Small intestine (tissue), 16 donors: ENCODE measurements at places on chromosomes 12 and 14. TPM values are rescaled to one million over a fixed set of nuclear protein-coding genes. Genes with fewer than 3 reads are reported as not detected.
A peak's percentile ranks its signal among the peaks of the same experiment; 100 is the strongest.

The ACOT6 gene
- not detected for polyA plus RNA-seq

GRCh38 chr14:69247676-69248440 is 12.1 kb upstream of the GALNT16 start:
- no peaks in the 10 kb centered on the region for H3K4me1 ChIP-seq
- no peaks in the 10 kb centered on the region for H3K27me3 ChIP-seq
- DNase-seq: no peak
- H3K36me3 ChIP-seq: peaks cover 1% of the 10 kb centered on the region
- no peak overlapping the region for H3K27ac ChIP-seq
- H3K4me3 ChIP-seq: no peak overlapping the region

DNA sequence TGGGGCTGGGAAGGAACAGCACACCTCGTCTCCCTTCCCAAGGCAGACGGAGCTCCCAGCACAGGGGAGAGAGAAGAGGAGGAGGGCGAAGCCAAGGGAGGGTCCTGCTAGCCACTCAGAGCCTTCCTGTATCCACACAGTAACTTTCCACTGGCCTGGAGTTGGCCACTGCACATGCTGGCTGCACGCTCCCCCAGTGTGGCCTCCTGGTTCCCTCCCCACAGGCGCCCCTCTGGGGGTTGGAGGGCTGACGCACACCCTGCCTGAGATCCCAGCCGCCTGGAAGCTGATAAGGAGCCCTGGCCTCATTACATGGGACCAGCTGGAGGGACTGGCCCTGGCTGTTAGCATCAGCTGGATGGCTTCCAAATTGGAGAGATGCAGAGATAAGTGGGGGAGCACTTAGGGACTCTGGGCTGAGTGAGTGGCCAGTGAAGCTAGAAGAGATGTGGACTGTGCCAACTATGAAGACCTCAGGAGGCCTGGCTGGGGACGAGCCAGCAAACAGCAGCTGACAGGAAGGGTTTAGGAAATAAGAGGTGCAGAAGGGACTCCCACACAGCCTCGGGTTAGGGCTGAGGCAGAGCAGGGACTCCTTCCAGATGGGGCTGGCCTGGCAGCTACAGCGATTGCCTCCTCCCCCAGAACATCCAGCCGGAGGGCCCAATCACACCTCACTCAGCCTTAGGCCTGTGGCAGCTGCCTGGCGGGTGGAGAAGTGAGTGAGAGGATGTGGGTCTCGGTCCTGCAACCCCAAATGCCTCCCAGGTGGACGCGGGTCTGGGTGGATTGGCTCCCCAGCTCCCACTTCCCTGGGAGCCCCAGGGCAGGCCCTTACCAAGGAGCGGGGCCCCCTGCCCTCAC is 26.3 kb upstream of the BCDIN3D start:
- peak; percentile 75 for DNase-seq
- no peak overlapping the region for H3K27ac ChIP-seq
- H3K4me3 ChIP-seq: no peak overlapping the region
- H3K27me3 ChIP-seq: no peaks in the 10 kb centered on the region
- peaks cover 1% of the 10 kb centered on the region for H3K4me1 ChIP-seq

DNA sequence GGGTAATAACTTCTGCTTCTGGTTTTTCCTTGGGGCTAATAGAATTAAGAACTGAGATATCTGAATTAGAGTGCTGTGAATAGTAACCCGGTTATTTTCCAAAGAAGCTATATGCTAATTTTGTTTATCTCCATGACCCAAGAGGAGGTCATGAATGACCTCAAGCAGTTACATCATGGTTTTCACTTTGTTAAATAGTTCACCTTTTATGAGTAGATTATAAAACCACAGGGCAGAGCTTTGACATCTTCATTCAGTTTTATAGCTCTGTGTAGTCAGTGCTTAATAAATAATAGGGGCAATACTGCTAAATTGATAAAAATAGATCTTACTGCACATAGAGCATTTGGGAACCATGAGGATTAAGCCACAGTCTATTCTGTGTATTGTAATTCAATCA is 462.2 kb downstream of the LRIG3 start:
- no peaks in the 10 kb centered on the region for H3K36me3 ChIP-seq
- DNase-seq: no peak
- no peak overlapping the region for H3K27ac ChIP-seq
- no peaks in the 10 kb centered on the region for H3K4me1 ChIP-seq

DNA sequence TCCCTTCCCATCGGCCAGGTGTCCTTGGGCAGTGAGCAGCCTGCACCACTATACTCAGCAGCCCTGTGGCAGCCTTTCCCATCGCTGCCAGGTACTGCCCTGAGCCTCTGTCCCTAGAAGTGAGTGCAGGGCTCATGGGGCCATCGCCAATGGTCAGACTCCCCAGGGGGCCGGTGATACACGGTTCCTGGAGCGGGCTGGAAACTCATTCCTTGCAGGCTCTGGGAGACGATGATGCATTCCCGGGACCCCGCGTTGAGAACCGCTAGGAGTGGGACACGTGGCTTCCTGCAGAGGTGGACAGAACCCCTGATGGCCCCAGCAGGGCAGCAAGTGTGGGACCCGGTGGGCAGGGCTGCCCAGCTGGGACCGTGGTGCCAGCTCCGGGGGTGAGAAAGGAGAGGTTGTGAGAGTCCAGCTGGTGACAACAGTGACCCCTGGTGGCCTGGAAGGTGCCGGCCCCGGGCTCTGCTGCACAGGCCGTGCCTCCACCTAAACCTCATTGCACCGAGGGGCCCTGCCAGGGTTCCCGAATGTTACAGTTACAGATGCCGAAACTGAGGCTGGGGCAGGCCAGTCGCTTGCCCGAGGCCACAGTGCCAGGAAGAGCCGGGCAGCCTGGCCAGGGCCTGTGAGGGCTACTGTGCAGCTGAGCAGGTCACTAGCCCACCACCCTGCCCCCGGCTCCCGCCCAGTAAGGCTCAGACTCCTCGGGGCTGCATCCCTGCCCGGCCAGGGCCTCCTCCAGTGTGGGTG is 33.8 kb downstream of the FBRSL1 start:
- DNase-seq: peak; percentile 72
- peaks cover 2% of the 10 kb centered on the region for H3K36me3 ChIP-seq
- H3K27me3 ChIP-seq: no peaks in the 10 kb centered on the region
- H3K27ac ChIP-seq: no peak overlapping the region
- H3K4me3 ChIP-seq: no peak overlapping the region
- peaks cover 21% of the 10 kb centered on the region for H3K4me1 ChIP-seq

DNA sequence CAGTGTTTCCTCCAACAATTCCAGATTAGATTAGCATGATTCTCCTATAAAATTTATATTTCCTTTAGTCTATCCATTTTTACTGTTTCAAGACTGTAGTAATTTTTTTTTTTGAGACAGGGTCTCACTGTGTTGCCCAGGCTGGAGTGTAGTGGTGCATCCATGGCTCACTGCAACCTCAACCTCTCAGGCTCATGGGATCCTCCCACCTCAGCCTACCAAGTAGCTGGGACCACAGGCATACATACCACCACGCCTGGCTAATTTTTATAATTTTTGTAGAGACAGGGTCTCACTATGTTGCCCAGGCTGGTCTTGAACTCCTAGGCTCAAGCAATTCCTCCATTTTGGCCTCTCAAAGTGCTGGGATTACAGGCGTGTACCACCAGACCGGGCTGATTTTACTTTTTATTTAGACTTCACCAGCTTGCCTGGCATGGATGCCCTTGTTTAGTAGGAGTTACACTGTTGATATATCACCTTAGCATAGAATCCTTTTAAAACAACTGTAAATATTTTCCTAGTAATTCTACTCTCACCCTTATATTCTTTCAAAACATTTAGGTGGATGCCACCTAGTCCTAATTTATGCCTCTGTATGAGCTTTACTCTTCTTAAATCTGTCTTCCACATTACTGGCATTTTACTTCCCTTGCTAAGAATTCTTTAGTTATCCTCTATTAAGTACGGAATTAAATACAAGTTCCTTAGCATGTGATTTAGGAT is 55.8 kb upstream of the LIMA1 start:
- H3K27ac ChIP-seq: no peak overlapping the region
- no peak for DNase-seq
- no peaks in the 10 kb centered on the region for H3K36me3 ChIP-seq
- no peaks in the 10 kb centered on the region for H3K27me3 ChIP-seq
- H3K4me3 ChIP-seq: no peak overlapping the region

DNA sequence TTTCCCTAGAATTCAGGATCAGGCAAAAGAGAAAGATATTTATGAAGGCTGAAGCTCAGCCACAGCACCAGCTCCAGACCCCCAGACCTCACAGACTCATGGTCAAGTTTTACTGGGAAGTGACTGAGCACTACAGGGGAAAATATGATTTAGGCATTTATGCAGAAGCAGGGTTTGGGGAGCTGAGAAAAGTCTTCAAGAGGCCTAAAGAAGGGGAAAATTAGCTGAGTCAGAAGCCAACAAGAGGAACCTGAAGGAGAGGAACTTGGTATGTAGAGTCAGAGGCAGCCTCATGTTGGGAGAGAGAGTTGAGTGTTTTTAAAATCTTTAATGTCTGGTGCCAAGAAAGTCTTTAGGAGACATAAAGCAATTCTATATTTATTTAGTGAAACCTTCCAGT is 63.0 kb downstream of the FOS start:
- DNase-seq: no peak
- no peak overlapping the region for H3K4me3 ChIP-seq
- H3K27ac ChIP-seq: no peak overlapping the region
- no peaks in the 10 kb centered on the region for H3K27me3 ChIP-seq

DNA sequence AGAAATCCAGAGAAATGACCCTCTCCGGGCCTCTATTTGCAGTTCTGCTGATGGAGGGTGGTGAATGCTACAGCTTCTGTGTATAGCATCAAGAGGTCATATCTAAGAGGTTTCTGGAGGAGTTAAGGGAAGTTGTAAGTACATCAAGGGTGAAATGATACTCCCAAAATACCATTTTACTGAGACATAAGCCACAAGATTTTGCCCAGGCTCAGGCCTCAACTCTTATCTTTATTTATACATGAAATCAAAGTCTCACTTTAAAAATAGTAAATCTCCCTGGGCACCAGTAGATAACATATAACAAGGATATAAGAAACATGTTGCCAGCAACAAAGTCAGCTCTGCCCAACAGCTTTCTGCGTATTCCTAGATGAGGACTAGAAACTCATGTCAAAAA is 40.4 kb downstream of the NIN start:
- no peaks in the 10 kb centered on the region for H3K27me3 ChIP-seq
- H3K36me3 ChIP-seq: no peaks in the 10 kb centered on the region
- no peak for DNase-seq
- no peaks in the 10 kb centered on the region for H3K4me1 ChIP-seq
- H3K4me3 ChIP-seq: no peak overlapping the region

DNA sequence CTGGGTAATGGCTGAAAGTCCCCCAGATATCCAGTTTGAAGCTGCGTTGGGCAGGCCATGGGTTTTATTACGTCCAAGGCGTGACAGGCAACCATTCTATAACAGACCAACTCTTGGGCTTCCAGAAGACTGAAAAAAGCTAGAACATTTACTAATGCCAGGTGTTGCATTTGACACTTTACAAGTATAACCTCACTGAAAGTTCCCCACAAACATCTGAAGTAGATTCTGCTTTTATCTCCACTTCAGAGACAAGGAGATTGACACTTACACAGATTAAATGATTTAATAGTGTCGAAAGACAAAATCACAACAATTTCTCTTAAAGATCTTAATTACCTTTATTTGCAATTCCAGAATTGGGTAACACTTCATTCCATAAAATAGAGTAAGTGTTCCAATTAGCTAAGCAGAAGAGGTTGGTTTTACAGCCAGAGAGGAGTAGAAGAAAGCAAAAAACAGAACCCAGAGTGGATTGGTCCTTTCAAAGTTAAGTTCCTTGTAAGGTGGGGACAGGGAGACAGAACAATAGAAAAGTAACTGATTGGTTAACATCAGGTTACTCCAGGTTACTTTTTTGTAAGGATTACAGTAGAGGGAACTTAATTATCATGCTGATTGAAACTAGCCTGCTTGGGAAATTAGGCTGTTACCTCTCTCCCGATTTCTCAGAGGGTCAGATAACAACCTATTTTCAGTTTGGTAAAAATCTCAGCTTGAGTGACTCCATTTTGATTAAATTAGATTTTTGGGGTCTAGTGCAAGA is 11.3 kb downstream of the SOCS2 start:
- no peaks in the 10 kb centered on the region for H3K4me1 ChIP-seq
- no peak for DNase-seq
- H3K4me3 ChIP-seq: no peak overlapping the region
- H3K27ac ChIP-seq: no peak overlapping the region

DNA sequence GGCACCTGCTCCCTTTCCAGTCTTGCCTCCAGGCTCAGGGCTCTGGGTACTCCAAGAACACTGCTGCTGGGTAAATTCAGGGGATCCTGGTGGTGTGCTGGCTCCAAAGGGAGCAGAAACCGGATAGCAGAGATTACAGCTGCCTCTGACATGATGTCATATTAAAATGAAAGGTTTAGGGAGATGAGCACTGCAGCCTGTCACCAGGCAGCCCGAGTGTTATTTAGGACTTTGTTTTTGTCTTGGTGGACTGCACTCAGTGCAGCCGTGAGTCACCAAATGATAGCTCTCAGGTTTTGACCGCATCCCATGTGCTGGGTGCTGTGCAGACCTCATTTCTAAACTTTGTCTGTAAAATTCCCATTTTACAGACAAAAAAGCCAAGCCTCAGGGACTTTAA is 266.0 kb upstream of the CRY1 start:
- no peak overlapping the region for H3K27ac ChIP-seq
- no peak overlapping the region for H3K4me3 ChIP-seq
- peaks cover 2% of the 10 kb centered on the region for H3K27me3 ChIP-seq
- DNase-seq: no peak
- no peaks in the 10 kb centered on the region for H3K4me1 ChIP-seq
